ENCODE measurements at places on chromosomes 7 and 10.

GRCh38 chr7:96833676-96834453 is 124.2 kb upstream of the SEM1 start:
- no peak for DNase-seq

DNA sequence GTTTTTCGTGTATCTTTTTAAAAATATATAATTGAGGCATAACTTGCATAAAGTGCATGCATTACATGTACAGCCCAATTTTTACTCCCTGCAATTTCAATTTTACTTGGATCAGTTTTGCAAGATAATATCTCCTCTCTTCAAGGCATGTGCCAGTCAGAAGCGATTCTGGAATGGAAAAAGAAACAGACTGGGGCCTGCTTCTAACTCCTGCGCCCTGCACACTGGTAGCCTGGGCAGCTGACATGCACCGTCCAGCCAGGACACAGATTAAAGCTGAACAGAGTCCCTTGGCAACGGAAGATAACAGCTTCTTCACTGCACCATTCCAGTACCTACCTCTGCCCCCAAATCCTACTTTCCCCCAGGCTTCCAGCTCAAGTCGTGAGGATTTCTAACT is 182.1 kb downstream of the FAM107B start:
- DNase-seq, result no peak

GRCh38 chr7:124457841-124458240 is 307.8 kb downstream of the GPR37 start:
- DNase-seq, result no peak

DNA sequence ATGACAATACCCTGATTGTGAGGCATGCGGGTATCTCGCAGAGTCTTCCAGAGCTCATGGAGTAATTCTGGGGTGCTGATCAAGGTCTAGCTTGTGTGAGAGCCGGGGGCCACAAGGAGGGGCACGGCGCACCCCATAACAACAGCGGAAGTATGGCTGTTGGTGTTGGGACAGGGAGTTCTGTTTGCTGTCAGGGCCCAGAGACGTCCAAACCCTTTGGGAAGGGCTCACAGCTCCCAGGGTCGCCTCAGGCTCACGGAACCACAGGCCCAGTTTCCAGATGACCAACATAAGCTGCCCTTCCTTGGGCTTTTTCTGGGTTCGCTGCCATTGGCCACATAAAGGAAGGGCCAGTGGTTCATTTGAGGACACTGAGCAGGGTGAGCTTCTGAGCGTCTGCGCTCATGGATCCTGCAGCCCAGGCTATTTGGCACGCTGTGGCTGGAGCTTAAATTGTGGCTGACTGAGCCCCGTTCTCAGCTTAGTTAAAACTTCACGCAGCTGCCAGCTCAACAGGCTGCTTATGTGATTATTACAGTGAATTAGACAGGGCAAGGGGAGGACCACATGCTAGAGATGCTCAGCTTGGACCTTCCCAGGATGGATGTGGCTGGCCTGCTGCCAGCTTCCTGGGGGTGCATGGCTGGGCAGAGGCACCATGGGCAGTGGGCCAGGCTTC is 92.3 kb downstream of the DNAJB6 start:
- no peak for DNase-seq

GRCh38 chr7:70298780-70299471 is 700.7 kb downstream of the AUTS2 start:
- DNase-seq, result no peak

DNA sequence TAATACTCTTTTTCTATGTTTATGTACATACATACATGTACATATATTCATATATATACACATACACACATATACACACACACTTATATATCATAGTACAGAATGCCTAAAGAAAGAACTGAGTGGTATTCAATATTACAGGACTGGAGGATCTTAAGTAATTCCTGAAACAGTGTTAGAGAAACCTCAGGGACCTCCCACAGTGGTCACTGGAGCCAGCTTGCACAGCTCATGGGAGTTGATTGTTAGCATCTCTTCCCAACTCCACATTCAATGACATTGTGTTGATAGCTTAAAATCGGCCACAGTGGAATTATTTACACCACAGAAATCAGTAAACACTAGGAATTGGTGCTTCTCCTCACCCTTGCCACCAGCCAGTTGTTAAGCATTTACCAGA is 6.0 kb downstream of the LRRC17 start:
- DNase-seq, result no peak

- DNase-seq, result no peak
These were observed 301.0 kb downstream of the LHFPL3 start for GRCh38 chr7:104629408-104629807.

GRCh38 chr10:4278186-4278585 is 493.2 kb upstream of the KLF6 start:
- no peak for DNase-seq

DNA sequence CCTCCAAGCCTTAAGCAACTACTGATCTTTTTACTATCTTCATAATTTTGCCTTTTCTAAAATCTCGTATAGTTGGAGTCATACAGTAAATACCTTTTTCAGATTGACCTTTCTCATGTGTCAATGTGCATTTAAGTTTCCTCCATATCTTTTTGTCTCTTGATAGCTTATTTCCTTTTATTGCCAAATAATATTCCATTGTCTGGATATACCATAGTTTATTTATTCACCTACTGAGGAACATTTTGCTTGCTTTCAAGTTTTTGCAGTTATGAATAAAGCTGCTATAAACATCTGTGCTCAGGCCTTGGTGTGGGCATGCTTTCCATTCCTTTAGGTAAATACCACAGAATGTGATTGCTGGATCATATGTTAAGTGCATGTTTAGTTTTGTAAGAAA is 161.2 kb upstream of the GNAI1 start:
- no peak for DNase-seq

DNA sequence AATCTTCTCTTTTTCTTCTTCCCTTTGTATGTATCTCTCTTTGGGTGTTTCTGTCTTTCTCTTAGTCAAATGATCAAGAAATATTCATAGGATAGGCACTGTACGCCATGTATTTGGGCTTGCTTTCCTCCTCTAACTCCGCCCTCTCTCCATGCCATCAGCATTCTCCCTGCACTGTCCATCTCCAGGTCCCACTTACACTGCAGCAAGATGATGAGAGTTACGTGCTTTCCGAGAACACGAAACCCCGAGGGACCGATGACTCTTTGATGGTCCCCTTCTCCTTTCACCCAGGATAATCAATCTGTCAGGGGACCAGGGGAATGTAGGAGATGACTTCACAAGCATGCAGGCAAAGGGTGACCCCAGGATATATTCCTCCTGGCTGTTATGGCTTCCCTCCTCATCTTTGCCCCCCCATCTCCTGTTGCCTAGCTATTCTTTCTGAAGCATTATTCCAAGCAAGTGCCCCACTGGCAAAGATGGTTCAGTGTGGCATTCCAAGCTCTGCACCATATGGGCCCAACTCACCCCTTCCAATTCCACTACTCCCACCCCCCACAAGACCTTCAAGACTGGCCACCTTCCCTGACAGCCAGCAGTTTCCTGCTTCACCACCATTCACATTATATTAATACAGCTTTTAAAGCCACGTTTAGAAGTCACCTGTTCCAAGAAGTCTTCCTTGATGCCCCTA is 40.0 kb downstream of the HIF1AN start:
- no peak for DNase-seq

GRCh38 chr7:12714379-12714737 is 26.9 kb downstream of the ARL4A start:
- no peak for DNase-seq

GRCh38 chr10:66837335-66837734 is 88.5 kb upstream of the LRRTM3 start:
- DNase-seq, result no peak

GRCh38 chr10:26777686-26778085 is 80.2 kb downstream of the PDSS1 start:
- no peak for DNase-seq

DNA sequence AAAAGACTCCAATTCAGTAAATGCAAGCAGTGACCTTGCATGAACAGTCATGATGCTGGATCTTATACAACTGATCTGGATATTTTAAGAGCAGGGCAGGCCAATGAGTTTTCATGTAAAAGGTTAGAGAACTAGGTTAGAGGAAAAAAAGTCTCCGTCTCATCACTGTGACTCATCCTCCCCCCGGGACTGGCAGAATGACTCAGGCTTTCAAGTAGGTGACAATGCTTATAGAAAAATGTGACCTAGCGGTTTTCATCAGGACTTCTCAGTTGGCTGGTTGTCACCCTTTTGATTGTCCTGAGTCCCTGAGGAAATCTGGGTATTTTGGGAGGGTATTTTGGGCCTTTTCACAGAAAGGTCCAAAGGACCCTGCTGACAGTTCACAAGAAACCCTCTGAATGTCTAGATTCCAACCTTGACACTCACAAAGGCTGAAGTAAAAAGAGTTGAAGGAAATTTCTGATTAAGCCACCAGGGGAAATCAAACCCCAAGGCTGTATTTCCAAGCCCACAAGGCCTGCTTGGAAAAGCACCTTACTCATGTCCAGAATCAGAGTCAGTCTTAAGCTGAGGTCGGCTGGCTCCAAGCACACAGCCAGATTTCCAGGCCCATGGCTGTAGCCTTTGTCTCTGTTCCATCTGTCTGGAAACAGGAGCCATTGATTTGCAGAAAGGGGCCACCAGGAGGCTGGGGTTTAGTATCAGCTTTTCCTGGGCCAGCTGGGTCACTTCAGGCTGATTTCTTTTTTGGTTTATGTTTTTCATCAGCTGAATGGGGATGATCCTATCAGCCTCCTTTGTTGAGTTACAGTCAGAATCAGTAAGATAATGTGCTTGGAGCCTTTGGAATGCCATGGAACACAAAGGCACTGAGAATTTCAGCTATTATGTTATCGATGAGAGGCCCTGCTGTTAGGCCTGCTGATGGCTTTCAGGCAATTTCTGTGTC is 226.4 kb upstream of the HABP2 start:
- DNase-seq, result peak; percentile 38

GRCh38 chr10:13099144-13099665 is 758 bp upstream of the OPTN start:
- DNase-seq, result peak; percentile 82

DNA sequence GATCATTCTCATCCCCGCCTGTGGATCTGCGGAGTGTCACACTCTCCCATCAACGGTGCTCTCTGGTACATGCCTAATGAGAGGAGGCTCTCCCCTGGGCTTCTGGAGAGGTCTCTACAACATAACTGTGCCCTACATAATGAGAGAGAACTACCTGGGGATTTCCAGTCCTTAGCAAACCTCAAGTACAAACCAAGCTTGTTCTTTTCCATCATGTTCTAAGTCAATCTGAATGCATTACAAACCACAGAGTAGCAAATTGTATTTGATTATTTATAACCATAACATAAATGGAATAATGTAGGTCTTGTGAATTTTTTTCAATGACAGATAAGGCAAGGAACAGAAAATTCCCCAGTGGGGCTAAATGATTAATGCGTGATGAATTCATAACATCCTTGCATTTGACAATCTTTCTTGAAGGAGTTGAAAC is 412.4 kb upstream of the NRP1 start:
- no peak for DNase-seq

DNA sequence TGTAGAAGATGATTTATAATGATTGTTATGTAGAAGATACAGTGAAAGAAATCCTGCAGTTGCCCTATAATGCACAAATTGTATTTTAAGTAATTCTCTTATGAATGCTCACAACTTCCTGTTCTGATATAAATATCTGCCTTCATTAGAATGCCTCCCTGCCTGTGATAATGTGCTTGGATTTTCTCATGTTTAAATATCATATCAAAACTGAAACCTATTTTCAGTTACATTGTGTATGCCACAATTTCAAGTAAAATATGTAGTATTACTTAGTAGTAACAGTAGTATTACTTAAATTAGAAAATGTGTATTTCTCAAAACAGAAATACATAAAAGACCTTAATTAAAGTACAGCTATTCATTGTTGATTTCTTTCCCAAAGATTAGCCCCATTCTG is 41.1 kb upstream of the TFEC start:
- peak; percentile 2 for DNase-seq

DNA sequence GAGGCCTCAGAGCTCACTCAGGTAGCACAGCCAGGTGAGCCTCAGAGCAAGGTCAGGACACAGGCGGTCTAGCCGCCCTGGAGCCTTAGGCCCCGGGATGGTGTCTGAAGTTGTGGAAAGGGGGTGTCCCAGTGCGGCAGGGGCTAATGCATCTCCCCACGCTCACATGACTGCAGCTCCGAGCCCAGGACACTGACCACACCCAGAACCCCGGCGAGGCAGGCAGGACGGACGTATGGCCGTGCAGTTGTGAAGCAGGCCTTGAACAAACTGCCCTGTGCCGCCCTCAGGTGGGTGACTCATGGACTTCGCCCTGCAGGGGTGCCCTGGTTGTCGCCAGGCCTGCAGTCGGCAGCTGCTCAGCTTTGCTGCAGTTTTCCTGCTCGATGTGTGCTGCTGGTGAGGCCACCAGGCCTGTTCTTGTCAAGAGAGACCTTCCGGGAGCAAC is 5.0 kb upstream of the PRKAR1B start:
- no peak for DNase-seq

- DNase-seq, result no peak
These were observed 1.1 kb downstream of the EGFR start for GRCh38 chr7:55019691-55020465.

DNA sequence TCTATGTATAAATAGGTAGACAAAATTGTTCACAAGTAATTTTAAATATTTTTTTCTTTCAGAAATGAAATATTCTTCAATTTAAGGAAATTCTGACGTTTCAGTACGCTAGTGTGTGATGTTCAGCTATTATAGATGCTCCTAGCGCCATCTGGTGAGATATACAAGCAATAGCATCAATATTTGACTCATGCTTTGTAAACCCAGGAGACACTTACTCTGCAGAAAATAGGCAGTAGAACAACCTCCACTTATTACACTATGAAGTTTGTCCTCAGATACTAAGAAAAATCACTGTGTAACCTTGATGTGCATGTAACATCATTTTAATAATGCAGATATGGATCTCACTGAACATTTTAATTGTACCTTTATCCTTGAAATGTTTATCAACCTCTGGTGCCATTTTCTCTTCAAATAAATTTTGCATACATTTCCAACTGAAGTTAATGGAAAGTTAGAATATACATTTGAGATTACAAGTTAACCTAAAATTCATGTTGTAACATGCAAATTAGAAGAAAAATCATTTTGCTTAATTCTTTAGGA is 151.5 kb upstream of the FAM3C start:
- DNase-seq, result peak; percentile 32

DNA sequence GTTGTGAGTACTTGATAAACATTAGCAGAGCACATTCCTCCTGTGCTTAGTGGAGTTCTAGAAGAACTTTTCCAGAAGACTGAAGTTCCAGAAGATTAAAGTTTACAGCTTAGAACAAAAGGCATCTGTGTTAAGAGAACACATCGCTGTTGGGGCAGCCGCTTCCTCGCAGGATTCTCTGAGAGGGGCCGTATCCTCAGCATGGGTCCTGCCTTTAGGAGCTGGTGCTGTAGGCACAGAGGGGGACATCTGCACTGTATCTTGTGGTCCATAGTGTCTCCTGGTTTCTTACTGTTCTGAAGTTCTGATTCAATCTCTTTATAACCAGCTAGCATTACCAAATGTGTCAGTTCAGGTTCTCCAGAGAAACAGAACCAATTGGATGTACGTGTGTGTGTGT is 16.3 kb downstream of the SH2D4B start:
- peak; percentile 7 for DNase-seq

DNA sequence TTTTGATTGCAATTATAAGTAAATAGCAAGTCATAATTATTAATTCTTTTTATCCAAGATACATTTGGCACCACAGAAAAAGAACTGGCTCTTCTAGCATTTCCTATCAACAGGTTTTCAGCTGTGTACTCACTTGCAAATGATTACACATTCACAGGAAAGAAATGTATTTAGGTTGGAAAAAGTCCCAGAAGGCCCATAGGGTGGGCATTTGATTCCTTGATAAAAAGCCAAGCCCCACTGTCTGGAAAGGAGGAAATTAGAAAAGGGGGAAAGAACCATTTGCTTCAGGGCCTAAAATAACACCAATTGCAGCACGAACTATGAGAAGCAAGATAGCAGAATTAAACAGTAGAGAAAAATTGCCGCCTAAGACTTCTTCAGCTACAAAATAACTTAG is 80.8 kb upstream of the COL1A2 start:
- DNase-seq, result no peak

Measured in foreskin melanocyte (primary cell).